Stimulated activated CD4-positive, alpha-beta T cell treated with anti-CD3 and anti-CD28 coated beads, Interleukin-2, amount 100 ng/mL, for 48 hours (primary cell): ENCODE measurements at places on chromosomes 2 and 18.

GRCh38 chr2:83378921-83379320 lies 1080.2 kb downstream of the SUCLG1 start:
- no peak for DNase-seq

DNA sequence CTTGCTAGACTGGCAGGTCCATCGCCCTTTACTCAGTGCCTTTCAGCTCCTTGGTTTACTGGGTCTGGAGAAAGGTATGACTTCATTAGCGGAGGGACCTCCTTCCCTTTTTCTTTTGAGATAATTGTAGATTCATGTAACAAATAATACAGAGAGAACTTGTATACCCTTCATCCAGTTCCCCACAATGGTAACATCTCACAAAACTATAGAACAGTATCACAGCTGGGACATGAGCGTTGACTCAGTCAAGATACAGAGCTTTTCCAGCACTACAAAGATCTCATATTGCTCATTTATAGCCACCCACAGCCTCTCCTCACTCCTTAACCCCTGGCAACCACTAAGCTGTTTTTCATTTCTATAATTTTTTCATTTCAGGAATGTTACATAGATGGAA lies 59.8 kb downstream of the ZNF532 start:
- DNase-seq, result no peak

DNA sequence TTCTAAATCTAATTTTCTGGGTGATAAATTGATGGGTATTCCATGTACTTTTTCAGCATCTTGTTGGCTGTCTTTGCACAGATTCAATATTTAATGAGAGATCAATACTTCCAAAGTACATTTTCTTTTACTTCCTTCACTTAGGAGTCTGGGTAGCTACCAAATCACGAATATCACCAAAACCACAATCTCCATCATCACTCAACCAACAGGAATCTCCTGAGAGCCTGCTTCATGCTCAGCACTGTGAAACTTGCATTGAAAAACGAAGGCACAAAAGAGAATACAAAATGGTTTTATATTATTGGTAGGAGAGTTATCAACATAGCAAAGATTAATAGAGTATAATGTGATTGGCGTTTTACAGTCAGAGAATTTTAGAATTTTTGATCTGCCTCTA lies 261.5 kb upstream of the DSEL start:
- no peak for DNase-seq

DNA sequence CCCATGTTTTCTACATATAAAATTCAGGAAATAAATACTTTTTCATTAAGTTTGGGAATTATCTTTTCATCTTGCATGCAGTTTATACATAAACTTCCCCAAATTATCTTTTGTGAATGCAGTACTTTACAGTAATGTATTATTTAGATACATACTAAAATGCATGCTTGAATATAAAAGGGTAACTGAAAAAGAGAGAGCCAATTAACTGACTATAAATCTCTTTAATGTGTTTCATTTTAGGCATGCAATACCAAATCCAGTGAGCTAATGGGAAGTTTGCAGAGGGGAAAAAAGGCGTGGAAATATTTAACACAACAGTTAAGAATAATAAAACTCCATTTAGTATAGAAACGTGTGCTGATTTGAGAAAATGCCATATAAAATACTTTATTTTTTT lies 39.2 kb downstream of the COL4A4 start:
- no peak for DNase-seq

- DNase-seq, result no peak
Measured at GRCh38 chr2:147851244-147851930, 6.6 kb downstream of the ACVR2A start.

DNA sequence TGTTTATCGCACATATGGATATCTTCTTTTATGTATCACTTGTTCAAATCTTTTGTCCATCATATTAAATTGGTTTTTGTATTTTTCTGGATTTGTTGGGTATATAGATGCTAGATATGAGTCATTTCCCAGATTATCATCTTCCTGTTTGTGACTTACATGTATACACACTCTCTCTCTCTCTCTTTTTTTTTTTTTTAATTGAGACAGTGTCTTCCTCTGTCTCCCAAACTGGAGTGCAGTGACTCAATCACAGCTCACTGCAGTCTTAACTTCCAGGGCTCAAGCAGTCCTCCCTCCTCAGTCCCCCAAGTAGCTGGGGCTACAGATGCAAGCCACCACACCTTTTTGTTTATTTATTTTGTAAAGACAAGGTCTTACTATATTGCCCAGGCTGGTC lies 43.8 kb downstream of the XIRP2 start:
- DNase-seq, result no peak

- no peak for DNase-seq
Measured at GRCh38 chr18:3269241-3269913, 7.4 kb downstream of the MYL12B start.

DNA sequence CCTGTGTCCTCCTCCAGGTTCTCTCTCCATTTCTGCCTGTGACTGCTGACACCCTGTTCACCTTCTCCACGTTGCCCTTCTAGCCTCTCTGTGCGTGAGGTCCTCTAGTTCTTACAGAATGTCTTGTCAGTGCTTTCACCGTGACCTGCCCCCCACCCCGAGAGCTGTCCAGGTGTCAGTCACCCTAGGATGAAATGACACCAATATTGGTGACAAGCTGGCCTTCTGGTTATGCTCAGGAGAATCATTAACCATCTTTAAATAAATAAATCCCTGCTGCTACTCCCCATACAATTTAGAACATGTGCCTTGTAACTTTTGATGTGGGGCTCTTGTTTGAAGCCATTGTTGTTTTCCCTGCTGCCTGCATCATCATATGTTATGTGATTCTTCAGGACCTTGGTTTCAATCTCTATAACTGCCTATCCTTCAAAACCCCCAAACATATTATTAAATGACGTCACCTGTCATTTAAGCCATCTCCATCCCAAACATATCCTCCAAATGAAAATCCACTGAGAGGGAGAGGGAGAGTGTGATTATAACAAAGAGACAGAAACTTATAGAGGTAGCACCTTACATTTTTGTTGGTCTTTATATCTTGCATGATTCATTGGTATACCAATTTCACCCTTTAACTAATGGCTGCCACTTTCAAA lies 496.3 kb downstream of the PARD3B start:
- DNase-seq, result no peak

- no peak for DNase-seq
Measured at GRCh38 chr18:49026501-49027373, 76.0 kb upstream of the SMAD7 start.

GRCh38 chr18:30992231-30992630 lies 50.3 kb downstream of the DSC3 start:
- no peak for DNase-seq

DNA sequence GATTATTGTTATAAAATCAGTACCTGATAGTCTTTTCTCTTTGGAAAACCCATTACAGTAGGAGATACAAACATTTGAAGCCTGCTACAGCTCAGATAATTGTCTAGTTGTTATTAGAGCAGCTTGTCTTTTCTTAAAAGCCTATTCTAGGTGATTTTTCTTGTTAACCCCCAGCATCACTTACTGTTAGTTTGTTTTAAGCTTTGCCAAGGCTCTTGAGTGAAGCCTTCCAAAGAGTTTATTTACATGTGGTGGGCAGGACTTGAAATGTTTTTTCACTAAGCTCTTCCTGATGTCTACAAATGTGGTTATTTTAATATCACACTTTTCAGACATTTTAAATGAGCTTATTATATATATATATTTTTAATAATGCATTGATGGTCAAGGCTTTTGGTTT lies 791.3 kb downstream of the PLCL1 start:
- no peak for DNase-seq

DNA sequence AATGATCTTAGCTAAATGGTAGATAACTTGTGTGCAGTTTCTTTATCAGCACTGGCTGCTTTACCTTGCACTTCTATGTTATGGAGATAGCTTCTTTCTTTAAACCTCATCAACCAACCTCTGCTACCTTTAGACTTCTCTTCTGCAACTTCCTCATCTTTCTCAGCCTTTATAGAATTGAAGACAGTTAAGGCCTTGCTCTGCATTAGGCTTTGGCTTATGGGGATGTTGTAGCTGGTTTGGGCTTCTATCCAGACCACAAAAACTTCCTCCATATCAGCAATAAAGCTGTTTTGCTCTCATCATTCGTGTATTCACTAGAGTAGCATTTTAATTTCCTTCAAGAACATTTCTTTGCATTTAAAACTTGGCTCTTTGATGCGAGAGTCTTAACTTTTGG lies 123.7 kb downstream of the PIK3C3 start:
- no peak for DNase-seq

DNA sequence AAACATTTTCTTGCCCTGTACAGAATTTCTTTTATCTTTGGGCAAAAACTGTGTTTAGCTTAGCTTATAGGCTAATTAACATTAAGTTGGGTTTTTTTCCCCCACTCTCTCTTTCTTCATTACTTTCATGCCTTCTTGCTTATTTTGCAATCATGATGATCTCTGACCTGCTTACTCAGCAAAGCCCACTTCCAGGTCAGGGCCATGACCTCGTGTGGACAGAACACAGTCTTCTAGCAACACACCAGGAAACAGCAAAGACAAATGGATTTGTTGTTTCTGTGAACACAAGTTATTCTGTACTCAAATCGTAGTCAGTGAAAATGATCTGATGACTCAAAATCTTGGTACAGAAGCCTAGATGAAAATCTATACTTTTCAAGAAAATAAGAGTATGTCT lies 60.7 kb downstream of the SPATS2L start:
- DNase-seq, result no peak

DNA sequence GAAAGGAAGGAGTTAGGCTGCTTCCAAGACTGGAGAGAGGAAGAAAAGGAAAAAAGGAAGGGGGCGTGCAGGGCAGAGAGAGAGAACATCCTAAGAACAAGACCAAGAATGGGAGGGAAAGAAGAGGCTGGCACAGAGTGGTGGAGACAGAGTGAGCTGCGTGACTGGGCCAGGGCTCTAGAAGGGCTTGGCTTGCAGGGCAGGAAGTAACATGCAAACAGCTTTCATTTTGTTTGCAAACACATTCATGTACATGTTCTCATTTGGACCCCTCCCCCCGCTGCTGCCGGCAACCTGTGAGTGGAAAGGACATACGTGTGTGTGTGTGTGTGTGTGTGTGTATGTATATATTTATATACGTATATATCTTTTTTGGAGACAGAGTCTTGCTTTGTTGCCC lies 46.8 kb upstream of the DNMT3A start:
- no peak for DNase-seq

DNA sequence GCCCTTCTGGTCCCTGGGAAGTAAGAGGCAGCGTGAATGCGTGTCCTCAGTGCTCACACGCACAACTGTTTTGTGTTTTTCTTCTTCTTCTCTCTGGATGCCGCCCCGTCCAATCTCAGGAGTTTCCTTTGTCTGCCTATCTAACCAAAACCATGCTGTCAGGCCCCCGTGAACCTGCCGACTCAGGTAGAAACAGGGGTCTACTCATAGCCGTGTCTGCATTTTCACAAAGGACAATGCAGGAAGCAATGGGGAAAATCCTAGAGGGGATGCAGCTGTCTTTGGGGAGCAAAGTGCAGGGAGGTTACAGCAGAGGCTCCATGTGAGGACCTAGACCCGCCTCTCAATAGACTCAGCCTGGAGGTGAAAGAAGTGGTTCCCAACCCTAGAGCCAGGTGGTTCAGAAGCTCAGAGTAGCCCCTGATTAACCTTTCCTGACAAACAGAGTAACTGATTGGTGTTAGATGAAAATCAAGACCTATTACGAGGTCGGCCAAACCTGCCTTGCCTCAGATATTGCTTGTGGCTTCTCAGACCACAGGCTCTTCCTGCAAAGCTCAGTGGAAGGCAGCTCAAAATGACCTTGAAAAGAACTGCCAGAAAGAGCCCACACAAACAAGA lies 49.3 kb downstream of the CD226 start:
- no peak for DNase-seq

DNA sequence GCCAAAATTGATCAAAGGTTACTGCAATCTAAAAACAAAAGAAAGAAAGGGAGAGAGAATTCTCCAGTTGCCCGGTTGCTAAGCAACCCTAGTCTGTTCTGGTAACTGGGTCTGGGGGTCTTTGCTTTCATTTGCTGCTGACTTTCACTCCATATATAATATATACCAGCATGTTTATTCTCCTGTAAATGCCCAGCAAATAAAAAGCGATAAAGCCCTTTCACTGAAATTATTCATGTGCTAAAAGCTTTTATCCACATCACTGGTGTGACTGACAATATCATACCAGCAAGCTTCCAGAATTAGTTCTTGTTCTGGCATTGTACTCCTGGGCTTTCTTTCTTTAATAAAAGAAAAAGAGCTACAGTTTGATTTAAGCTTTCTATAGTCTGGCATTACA lies 75.5 kb upstream of the ST8SIA3 start:
- DNase-seq, result no peak

- no peak for DNase-seq
Measured at GRCh38 chr2:39954346-39954745, 175.3 kb upstream of the THUMPD2 start.

- DNase-seq, result no peak
Measured at GRCh38 chr2:181916726-181917718, 25.5 kb downstream of the ITPRID2 start.

DNA sequence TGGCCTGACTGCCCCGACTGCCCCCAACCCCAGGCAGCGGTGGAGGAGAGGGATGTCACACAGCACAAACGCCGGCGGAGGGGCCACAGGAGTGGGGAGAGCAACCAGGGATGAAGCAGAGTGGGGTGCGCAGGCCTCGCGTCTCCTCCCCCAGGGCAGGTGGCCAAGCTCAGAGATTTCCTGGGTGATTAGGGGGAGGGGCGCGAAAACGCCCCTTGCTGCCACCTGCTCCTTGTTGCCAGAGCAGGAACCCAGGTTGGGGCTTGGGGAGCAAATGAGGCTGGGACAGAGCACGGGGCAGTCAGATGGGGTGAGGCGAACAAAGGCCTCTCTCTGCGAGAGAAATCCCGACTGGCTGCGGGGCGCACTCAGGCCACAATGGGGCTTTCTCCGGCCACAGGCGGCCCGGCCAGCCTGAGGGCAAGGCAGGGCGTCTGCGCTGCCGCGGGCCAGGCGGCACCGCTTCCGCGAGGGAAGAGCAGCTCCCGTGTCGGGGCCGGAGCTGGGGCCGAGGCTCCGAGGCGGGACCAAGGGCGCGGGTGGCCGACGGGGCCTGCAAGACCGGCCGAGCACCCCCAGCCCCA lies 11.5 kb downstream of the TEX44 start:
- DNase-seq, result peak; percentile 17

DNA sequence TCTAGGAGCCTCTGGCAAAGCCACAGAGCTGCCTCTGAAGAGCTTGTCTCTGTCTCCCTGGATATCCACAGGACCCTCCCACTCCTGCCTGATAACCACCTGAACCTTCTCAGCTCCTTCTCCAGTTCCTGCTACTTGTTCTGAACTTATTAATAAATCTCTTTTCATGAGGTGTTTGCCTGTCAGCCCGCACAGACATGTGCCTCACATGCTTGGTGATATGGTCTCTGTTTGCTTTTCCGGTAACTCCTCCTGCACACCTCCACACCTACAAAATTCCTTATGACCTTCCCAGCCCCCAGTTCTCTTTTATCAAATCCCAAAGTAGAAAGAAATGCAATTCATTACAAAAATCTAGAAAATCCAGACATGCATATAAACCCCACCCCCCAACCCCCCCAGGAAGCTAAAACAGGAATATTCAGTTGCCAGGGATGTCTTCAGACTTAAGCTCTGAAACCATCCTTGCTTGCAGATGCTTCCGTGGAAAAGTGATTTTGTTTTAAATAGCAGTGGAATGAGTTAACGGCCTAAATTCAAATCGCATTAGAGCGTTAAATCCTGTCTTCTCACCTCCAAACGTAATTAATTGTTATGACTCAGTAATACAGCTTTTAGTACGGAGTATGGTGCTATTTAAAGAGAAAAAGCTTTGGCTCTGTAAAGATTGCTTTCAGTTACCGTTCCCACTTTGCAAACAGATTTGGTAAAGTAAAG lies 2.1 kb upstream of the PID1 start:
- no peak for DNase-seq

GRCh38 chr2:207847098-207847806 lies 77.5 kb upstream of the FZD5 start:
- DNase-seq, result no peak

- no peak for DNase-seq
Measured at GRCh38 chr18:67508146-67508545, 8.4 kb downstream of the DSEL start.
